ENCODE measurements at places on chromosomes 6 and 20. TPM values are rescaled to one million over a fixed set of nuclear protein-coding genes. Genes with fewer than 3 reads are reported as not detected.

DEF6 gene
- not detected for total RNA-seq

CYP21A2 gene
- 0.05 TPM for total RNA-seq

TGM2 gene
- 27.0 TPM for total RNA-seq

EPHA7 gene
- not detected for total RNA-seq

KHDC1 gene
- 6.4 TPM for total RNA-seq

SAMHD1 gene
- 29.5 TPM for total RNA-seq

BPIFB4 gene
- not detected for total RNA-seq

SOX18 gene
- 1.9 TPM for total RNA-seq

LKAAEAR1 gene
- total RNA-seq = 0.24 TPM

KCNK15 gene
- total RNA-seq = not detected

ERVFRD-1 gene
- total RNA-seq = not detected

OPRL1 gene
- total RNA-seq = 0.81 TPM

CALHM4 gene
- total RNA-seq = not detected

CNKSR3 gene
- total RNA-seq = 2.7 TPM

ZNF334 gene
- 0.12 TPM for total RNA-seq

GRCh38 chr20:34461779-34462087 is 54.5 kb upstream of the DYNLRB1 start:
- DNase-seq = no peak

DNA sequence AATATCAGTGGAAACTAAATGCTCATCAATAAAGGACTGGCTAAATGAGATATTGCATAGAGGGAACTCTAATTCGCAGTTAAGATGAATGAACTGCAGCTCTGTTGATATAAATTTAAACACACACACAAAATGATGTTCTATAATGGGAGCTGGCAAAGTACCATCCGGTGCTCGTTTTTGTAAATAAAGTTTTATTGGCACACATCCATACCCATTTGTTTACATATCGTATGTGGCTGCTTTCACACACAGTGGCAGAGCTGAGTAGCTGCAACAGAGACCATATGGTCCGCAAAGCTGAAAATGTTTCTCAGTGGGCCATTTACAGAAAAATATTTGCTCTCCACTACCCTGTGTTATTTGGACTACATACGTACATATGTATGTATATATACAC is 120.7 kb downstream of the EDN3 start:
- no peak for DNase-seq

GRCh38 chr6:133504761-133505160 is 263.6 kb downstream of the EYA4 start:
- no peak for DNase-seq

DNA sequence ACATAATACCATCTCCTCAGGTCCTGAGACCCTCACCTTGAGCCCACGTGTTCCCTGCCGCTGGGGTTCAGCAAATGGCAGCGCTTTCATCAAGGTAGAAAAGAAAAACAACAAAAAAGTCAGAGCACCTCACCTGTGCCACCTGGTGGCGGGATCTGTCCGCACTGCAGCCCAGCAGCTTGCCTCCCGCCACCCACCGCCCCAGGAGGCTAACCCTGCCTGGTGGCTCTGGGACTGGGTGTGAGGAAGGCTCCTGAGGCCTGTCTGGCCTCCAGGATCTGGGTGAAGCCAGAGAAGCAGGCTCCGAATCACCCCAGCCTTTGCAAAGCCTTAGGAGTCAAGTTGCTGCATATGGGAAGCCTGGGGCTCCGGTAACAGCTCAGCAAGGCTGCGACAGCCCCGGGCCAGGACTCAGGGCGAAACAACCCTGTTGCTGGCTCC is 270.8 kb downstream of the BMP7 start:
- no peak for DNase-seq

GRCh38 chr6:2448826-2449571 is 203.6 kb upstream of the GMDS start:
- peak; percentile 72 for DNase-seq

- DNase-seq = no peak
Observed at GRCh38 chr20:21557241-21558020, 43.6 kb upstream of the NKX2-2 start.

- no peak for DNase-seq
Observed at GRCh38 chr6:106027758-106028157, 58.4 kb upstream of the PRDM1 start.

DNA sequence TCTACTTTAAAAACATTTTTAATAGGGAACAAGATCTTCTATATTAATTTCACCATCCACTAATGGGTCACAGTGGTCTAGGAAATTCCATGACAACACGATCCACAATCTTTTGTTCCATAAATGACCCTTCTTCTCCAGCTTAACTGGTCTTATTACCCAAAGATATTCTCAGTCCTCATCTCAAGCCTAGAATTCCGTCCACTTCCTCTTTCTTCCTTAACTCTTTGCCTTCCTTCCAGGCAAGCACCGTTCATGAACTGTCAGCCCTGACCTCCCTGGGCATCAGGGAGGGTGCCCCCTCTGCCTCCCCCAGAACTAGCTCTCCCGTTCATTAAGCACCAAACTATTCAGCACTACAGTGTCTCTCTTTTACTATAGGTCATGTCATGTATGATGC is 8.0 kb downstream of the SAYSD1 start:
- no peak for DNase-seq

- no peak for DNase-seq
Observed at GRCh38 chr6:139129284-139129683, 5.6 kb upstream of the HECA start.

DNA sequence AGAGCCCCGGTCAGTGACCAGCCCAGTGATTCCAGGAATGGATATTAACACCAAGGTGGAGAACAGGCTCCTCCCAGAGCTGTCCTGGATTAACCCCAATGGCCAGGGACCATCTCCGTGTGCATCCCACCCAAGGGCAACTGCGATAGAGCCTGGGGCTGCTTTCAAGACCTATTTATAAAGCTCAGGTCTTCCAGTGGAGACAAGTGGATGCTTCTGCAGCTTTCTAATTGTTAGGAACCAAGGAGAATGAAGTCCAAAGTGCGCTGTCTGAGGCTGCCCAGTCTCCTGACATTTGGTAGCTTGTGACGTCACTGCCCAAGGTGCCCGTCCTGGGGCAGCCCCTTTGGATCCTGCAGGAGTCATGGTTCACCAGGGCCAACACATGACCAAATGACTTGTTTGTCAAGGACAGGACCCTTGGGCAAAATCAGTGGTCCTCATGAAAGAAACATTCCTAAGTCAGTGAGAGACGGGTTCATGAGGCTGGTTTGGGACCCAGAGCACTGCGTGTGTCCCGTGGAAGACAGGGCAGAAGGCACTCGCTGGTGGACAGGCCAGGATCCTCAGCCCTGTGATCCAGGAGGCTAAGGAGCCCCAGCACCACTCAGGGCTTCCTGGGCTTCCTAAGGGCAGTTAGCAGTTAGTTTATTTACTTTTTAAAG is 174.9 kb downstream of the ANKRD60 start:
- no peak for DNase-seq

DNA sequence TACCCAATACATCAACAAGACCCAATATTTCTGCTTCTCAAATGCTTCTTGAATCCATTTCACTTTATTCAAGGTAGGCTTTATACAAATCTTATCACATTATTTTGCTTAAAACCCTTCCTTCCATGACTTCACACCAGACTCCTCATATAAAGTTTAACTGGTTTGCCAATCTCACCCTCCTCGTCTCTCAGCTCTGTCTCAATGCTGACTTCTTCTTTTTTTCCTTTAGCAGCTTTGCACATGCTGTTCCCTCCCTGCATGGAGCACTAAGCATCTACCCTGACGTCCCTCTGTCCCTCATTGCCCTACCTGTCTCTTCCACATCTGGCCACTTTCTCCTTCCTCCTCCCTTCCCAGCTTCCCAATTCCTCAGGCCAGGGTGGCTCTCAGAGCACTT is 31.4 kb downstream of the KCNK17 start:
- DNase-seq = no peak

DNA sequence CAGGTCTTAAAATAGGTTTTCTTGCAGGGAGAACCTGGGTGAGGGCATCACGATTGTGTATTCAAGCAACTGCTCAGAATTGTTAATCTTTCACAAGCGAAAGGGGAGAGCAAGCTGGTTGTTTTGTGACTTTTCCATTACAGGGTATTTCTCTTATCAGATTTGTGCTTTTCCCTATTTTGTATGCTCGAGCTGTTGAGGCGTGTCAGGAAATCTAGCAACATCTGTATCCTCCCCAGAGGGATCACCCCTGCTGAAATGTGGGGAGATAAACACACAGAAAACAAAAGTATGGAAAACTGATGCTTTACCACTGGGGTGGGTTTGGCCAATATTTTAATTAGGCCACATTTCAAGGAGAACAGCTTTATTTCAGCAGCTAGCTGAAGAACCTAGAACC is 187.0 kb downstream of the DTNBP1 start:
- no peak for DNase-seq

DNA sequence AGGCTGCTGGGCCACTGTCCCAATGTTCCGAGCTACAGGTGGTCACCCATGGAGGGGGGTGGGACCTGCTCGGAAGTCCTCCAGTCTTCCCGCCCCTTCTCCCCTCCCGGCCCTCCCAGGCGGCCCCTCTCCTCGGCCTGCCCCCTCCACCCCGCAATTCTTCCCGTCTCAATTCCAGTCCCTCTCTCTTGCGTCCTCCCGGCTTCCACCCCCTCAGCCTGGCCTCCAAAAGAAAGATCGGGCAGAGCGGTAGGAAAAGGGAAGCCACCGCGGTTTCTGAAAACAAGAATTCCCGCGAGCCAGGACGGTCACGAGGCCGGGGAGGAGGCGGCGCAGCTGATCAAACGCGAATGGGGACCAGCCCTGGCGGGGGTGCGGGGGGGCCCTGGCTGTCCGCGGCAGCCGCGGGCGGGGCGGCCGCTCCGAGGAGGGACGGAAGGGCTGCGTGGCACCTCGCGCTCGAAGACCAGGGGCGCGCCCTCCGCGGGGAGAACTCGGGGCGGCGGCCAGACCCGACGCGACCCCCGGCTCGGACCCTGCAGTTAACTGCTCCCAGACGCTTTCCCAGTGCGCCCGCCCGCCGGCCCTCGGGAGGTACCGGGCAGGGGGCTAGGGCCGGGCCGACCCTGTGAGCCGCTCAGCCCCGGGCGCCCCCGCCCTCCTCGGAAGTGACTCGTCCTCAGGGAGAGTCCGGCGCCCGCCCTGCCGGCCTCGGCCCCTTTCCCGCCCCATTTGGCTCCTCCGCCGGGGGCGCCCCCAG is 1.0 kb downstream of the PXDC1 start:
- peak; percentile 64 for DNase-seq

DNA sequence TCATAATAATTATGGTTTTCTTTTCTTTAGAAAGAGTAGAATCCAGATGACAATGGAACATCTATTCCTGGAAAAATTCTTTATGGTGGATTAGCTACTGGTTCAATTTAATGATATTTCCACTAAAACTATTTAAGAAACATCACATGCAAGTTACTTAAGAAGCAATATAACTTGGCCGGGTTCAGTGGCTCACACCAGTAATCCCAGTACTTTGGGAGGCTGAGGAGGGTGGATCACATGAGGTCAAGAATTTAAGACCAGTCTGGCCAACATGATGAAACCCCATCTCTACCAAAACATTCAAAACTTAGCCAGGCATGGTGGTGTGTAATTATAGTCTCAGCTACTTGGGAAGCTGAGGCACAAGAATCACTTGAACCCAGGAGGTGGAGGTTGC is 65.9 kb upstream of the SMLR1 start:
- DNase-seq = no peak

DNA sequence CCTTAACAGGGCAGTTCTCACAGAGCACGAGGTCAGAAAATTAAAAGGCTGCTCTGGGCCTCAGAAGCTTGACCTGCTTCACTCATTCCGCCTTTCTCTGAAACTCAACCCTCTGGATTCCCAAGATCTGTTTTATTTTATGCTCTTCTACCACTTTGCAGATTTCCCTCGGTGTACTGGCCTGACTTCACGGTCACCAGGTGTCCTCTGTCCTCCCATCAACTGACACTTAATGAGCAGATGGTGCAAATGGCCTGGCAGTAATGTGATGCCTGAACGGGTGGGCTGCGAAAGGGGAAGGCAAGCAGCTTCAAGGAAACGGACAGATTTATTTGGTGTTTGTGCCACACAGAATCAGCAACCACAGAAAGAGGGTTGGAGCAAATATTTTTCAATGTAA is 169.7 kb upstream of the TFAP2D start:
- DNase-seq = no peak

DNA sequence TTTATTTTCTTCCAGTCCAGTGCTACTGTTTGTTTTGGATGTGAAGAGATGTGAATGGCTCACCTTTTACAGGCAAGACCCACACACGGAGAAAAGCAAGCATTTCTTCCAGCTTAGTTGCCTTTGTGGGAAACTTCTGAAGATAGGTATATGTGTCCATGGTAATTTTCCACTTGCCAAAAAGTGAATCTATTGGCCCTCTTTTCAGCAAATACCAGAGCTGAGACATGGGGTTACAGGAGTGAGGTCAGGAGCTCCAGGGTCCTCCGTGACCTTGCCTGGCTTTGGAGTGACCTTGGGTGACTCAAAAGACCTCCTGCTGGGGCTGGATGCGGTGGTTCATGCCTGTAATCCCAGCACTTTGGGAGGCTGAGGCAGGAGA is 166.7 kb downstream of the SCML4 start:
- no peak for DNase-seq

- peak; percentile 66 for DNase-seq
Observed at GRCh38 chr6:26032340-26033084, 54.7 kb upstream of the HFE start.

- no peak for DNase-seq
Observed at GRCh38 chr6:24255676-24256075, 102.2 kb downstream of the DCDC2 start.

- DNase-seq = no peak
Observed at GRCh38 chr6:112289038-112289566, 34.7 kb upstream of the LAMA4 start.

- DNase-seq = no peak
Observed at GRCh38 chr20:19347943-19348456, 135.6 kb downstream of the SLC24A3 start.

DNA sequence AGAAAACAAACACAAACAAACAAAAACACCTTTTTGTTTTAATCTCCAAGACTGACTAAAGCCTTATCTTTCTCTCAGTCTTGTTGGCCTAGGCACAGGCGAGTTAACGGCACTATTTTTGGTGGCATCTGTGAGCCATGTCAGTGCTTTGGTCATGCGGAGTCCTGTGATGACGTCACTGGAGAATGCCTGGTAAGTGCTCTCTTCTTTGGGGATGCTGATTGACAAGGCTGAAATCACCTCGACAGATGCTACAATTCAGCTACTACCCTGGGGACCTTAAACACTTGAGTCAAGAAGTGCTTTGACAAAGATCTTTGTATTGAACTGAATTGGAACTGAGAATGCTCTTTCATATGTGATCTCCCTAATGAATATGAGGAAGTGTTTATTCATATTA is 384.1 kb downstream of the LAMA2 start:
- no peak for DNase-seq

GRCh38 chr6:75318900-75319299 is 34.3 kb upstream of the TMEM30A start:
- no peak for DNase-seq

- no peak for DNase-seq
Observed at GRCh38 chr20:59153355-59153681, 10.3 kb upstream of the ZNF831 start.

DNA sequence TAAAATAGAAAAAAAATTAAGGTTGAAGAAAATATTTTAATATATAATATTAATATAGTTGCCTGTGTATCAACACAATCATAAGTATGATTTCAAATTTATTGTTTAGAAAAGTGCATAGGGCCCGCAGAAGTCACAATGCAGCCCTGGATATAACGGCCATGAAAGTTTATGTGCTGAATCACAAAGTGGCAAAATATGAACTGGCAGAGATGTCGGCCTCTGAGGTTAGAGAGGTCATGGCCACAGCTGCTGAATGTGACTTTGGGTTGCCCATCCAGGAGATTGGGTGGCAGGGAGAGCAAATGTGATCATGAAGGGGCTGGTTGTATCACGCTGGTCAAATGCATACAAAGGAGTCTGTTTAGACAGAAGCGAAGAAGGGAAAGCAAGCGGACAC is 35.7 kb downstream of the COL11A2 start:
- DNase-seq = no peak

All from A172 (cell line).